ENCODE measurements at places on chromosomes 7 and 10. TPM values are rescaled to one million over a fixed set of nuclear protein-coding genes. Genes with fewer than 3 reads are reported as not detected.

Gene GRID1
- not detected for total RNA-seq

Gene AS3MT
- total RNA-seq, result 0.41 TPM

Gene PDSS1
- total RNA-seq, result 19.3 TPM

Gene ECHDC3
- total RNA-seq, result 0.16 TPM

Gene CNPY1
- not detected for total RNA-seq

Gene NUPR2
- total RNA-seq, result not detected

GRCh38 chr10:50554376-50554994 is 69.3 kb downstream of the SGMS1 start:
- DNase-seq, result no peak

- DNase-seq, result peak; percentile 77
These were observed 42.9 kb downstream of the MKLN1 start for GRCh38 chr7:131370523-131370968.

- no peak for DNase-seq
These were observed 1.7 kb downstream of the PALS2 start for GRCh38 chr7:24574950-24575349.

- DNase-seq, result no peak
These were observed 176.4 kb upstream of the RHEB start for GRCh38 chr7:151695951-151696541.

GRCh38 chr7:43509906-43510305 is 73.0 kb upstream of the STK17A start:
- no peak for DNase-seq

DNA sequence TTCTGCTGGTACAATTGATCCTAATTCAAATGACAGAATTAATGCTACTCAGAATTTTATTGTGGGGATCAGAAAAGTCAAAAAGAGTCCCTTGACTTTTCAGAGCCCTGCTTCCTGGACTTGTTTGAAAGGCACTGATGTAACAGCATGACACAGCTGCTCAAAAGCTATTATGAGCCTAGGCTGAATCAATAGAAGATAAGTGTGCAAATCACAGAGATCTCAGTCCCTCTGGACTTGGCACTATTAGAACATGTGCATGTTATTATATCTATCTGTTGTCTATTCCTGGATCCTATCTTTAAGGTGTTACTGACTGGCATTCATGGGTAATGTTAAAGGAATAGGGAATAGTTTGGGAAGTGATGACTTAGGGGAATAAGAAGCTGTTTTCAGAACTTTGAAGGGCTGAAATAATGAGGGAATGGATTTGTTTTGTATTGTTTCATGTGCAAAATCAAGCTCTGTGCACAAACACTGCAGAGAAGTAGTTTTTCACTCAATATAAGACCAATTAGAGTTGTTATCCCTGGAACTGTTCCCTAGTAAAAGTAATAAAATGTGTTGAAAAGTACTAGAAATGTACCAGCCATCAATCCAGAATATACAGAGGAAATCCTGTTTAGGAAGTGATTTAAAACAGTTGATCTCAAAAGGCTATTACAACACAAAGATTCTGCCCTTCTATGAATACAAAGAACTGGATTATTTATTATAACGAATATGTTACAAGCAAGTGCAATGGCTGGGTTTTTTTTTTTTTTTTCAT is 814.9 kb upstream of the C7orf33 start:
- no peak for DNase-seq

DNA sequence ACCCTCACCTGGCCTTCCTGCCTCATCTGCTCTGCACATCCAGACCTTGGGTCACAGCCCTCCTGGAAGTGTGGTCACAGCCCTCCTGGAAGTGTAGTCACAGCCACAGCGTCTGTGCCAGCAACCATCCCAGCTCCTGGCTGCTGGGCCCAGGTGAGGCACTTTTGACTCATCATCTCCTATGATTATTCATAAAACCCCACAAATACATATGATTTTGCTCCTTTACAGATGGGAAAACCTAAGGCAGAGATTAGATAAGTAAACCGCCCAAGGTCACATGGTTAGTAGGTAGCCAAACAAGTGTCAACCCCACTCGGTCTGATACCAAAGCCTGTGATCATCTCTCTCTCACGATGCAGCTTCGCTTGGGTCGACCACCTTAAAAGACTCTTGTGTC is 94.3 kb downstream of the PRLHR start:
- DNase-seq, result no peak

DNA sequence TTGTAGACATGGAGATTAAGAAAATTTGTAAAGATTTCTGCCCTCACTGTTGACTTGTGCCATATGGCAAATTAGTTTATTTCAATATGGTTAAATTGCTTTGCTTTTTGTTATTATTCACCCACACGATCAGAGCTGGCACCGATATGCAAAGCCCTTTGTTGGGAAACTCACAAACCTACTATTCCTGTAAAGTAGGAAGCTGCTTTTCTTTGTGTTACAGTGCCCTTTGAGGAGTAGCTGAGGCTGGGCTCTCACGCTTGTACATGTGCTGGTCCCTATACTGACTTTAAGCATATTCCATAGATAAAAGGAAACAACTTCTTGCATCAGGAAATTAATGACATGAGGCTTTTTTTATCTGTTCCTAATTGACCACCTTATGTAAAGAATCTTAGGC is 17.6 kb upstream of the AOAH start:
- no peak for DNase-seq

GRCh38 chr7:133510326-133511055 is 257.6 kb downstream of the EXOC4 start:
- DNase-seq, result no peak

DNA sequence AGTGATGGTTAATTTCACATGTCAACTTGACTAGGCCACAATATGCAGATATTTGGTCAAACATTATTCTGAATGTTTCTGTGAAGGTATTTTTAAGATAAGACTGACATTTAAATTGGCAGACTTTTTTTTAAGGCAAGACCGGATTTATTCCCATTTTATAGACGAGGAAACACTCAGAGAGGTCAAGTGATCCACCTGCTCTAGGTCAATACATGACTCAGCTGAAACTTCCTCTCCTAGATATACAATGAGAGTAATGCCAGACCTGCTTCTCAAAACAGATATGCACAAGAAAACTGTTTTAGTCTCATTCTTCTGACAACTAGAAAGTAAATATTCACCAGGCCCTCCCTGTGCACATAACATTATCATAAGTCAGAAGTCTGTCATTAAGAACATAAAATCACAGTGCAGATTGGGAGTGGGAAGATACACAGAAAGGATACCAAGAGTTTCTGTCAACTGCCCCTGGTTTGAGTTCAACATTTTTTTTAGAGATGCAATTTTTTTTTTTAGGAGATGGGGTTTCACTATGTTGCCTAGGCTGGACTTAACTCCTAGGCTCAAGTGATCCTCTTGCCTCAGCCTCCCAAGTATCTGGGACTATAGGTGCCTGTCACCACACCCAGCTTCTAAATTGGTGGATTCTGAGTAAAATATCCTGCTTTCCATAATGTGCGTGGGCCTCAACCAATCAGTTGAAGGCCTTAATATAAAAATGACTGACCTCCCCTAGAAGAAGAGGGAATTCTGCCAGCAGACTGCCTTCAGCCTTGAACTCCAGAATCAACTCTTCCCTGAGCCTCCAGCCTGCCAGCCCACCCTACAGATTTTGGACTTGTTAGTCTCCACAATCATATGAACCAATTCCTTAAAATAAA is 121.4 kb downstream of the ZFAND4 start:
- DNase-seq, result no peak

DNA sequence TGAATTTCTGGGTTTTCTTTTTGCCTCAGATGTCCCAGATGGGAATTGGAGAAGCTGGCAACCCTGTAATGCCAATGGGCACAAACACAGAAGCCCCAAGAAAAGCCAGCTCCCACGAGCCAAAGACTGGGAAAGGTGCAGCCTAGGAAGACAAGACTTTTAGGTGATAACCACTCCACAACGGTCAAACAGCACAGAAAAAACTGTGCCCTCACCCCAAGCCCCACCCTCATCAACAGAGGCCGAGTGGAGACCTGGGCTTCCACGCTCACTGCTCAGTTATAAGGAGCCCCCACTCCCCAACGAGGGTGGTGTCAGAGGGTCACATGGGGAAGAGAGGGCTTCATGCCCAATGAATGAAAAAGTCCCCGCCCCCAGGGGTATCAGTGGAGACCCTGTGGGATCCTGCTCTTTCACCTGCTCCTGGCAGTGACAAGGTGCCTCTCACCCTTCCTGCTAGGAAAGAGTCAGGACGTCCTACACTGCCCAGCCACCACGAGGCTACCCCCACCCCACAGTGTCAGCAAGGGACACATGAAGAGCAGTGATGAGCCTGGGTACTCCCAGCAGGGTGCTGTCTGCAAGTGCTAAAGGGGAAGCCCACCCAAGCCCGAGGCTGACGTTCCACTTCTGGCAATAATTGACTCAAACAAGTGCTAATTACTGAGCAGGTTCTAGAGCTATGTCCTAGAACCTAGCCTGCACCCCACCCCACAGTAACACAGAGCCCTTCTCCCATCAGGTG is 8.3 kb downstream of the TMEM273 start:
- peak; percentile 59 for DNase-seq

GRCh38 chr7:80106498-80107113 is 28.0 kb upstream of the GNAI1 start:
- no peak for DNase-seq

DNA sequence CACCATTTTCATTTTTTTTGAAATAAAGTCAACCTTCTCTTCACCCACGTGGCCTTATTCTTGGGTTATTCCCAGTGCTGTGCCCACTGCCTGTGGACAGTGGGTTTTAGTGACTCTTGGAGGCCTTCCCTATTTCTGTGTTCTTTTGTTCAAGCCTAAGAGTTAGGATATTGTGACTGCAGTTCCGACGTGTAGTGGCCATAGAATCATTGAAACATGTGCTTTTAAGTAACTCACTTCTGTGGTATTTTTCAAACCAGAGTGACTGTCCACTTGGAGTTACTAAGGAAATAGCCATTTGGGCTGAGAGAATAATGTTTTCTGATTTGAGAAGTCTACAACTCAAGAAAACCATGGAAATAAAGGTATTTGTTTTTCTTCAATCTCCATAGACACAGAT is 23.7 kb downstream of the TDRD1 start:
- no peak for DNase-seq

GRCh38 chr10:62769574-62770242 is 34.8 kb upstream of the ADO start:
- DNase-seq, result no peak

- no peak for DNase-seq
These were observed 44.4 kb upstream of the SLF2 start for GRCh38 chr10:100868382-100868781.
